Stimulated activated CD4-positive, alpha-beta T cell treated with anti-CD3 and anti-CD28 coated beads, TNF-alpha, amount 100 ng/mL, for 1 hour (primary cell): ENCODE measurements at places on chromosomes 4 and X.

DNA sequence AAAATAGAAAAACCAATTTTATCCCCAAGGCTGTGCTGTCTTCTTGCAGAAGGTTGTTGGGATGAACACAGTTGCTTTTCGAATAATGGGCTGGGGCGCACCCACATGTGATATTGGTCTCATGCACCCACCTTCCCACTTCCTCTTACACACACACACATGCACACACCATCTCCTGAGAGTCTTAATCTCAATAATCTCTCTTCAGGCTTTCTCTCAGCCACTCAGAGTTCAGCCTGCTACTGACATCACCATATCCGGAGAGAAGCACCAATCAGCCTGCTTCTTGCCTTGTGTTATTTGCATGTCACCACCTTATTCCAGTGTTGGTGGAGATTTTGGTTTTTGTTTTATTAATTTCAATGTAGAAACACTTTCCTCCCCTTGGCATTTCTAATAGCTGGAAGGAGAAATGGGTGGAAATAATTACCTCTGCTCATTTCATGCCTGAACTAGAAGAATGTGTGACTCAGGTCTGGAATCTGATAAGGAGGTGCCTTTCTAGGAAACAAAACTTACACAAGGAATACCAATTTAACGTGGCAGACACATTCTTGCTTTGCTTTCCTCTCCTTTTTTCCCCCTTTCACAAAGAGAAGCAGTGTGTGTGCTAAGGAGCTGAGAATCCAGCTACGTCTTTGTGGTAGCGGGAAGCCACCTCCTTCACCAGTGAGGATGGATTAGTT lies 400.2 kb downstream of the MID1IP1 start:
- DNase-seq = no peak

DNA sequence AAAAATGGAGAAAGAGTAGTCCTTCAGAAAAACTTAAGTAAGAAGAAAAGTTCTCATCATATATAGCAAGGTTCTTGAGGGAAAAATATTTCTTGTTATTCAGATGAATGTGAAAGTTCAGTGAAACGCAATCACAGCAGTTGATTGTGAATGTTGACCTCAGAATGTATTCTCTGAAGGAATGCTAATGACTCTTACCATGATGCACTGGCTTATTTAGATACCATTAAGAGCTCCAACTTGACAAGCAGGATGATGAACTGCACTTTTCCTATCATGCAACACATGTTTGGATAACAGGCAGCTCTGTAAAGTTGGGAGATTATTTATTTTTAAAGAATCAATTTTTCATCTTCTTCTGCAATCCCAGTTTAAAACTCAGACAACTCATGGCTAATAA lies 115.5 kb upstream of the MYOZ2 start:
- no peak for DNase-seq

GRCh38 chrX:110732266-110732665 lies 63.4 kb downstream of the CHRDL1 start:
- no peak for DNase-seq

- no peak for DNase-seq
Observed at GRCh38 chr4:186400676-186401075, 134.7 kb downstream of the F11 start.

DNA sequence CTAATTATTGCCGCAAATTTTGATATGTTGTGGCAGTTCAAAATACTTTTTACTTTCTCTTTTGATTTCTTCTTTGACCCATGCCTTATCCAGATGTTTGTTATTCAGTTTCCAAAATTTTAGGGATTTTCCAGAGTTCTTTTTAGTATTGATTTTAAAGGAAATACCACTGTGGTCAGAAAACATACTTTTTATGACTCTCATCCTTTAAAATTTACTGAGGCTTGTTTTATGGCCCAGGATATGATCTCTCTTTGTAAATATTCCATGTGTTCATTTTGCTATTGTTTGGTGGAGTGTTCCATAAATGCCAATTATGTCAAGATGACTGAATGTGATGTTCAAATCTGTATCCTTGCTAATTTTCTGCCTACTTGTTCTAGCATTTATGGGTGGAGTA lies 272.3 kb upstream of the DIPK2B start:
- no peak for DNase-seq

DNA sequence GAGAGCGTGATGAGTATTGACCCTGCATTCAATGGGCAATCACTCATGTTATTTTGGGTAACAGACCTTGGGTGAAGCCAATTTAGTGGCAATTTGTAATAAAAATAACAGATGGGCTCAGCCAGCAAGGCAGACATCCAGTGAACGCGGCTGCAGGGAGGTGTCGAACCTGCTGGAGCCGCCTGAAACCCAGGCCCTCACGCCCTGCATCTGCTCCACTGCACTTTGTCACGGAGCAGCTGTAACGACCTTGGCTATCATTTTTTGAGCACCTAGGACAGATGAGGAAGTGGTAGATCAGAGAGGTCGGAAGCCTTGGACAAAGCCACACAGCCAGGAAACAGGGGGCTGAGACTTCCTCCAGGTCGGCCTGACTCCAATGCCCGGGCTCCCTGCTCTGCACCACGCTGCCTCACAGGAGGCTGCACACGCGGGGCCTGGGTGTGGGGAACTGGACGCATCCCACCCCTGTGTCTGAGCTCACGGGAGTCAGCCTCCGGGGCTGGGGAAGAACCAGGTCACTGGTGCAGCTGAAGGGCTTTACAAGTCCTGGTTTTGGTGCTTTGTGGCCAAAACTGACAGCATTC lies 19.4 kb downstream of the HMX1 start:
- DNase-seq = no peak

GRCh38 chrX:41705680-41706374 lies 17.1 kb downstream of the GPR34 start:
- DNase-seq = no peak

DNA sequence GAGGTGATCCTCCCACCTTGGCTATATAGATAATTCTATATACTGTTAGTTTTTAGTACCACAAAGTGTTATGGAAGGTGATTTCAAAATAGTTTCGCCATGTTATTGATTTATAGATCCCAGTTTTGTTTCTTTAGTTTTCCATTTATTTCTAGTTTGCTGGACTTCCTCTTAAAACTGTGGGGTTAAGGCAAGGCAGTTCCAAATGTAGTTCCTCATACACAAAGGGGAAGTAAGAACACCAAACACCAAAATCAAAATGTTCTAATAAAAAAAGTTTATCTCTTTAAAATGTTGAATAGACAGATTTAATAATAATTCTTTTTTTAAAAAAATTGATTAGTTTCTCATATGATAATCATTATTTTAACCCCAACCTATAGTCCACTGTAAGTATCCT lies 6.8 kb upstream of the CISD2 start:
- no peak for DNase-seq

DNA sequence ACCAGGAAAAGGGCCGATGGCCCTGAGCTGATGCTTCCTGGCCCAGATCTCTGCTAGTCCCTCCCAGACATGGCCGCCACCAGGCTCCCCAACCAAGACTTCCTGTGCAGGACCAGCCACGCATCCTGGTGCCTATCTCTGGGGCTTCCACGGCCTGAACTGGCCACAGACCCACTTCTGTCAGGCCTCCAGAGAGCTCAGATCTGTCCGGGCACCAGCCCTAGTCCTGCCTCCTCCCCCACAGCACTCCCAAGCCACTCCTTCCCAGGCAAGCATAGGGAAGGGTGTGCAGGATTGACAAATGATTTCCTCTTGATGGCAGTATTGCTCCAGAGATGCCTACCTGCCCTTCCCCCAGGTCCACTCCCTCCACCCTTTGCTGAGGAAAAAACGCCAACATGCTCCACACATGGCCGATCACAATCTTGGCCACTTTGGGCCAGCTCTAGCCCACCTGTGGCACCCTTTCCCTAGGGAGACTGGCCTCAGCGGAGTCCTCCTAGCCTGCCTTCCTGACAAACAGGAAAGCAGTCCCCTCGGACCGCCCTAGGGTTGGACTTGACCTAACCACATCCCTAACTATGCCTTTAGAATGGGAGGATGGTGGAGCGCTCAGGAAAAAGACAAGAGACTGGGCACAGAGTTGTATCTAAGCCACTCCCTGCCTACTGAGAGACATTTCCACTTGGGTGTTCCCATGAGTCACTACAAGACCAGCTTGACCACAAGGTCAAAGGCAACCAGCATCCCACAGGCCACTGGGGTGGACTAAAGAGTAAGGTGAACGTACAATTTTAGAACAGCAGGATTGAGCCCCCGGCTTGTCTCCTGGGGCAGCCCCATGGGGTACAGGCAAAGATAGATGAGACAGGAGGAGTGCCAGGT lies 277.5 kb upstream of the AGTR2 start:
- DNase-seq = no peak

GRCh38 chr4:138301536-138301935 lies 59.4 kb upstream of the SLC7A11 start:
- no peak for DNase-seq

DNA sequence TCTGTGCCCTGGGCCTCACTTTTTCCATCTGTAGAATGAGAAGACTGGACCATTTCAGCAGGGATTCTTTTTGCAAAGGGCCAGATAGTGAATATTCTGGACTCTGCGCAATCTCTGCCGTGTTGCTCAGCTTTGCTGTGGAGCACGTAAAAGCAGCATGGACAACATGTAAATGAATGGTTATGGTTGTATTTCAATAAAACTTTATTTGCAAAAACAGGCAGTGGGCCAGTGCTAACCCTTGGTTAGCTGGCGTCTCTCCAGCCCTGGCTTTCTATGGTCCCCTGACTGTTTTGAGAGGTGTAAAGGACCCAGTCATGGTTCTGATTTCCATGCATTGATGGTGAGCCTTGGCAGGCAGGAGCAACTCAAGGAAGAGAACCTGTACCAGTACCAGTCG lies 18.7 kb downstream of the WFS1 start:
- DNase-seq = no peak

GRCh38 chr4:77959566-77960338 lies 97.1 kb downstream of the MRPL1 start:
- DNase-seq = no peak

- DNase-seq = no peak
Observed at GRCh38 chrX:137566746-137567679, 1.1 kb downstream of the ZIC3 start.

GRCh38 chrX:13763489-13763888 lies 28.9 kb downstream of the OFD1 start:
- no peak for DNase-seq

DNA sequence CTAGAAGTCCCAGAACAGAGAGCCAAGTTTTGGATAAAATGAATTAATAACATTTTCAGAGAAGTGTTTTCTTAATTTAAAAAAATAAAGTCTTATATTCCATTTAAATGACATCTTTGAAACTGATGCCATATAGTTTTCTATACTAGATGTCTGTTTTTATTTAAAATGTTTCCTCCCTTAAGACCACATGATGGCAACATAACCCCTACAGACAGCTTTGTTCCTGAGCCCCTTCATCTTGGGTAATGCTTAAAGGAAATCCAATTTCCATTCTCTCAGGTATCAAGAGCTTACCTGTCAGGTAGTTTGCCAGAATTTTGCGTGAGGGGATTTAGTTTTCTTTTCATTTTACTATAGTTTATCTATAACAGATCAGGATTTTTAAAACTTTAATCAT lies 181.4 kb upstream of the UGT8 start:
- no peak for DNase-seq

DNA sequence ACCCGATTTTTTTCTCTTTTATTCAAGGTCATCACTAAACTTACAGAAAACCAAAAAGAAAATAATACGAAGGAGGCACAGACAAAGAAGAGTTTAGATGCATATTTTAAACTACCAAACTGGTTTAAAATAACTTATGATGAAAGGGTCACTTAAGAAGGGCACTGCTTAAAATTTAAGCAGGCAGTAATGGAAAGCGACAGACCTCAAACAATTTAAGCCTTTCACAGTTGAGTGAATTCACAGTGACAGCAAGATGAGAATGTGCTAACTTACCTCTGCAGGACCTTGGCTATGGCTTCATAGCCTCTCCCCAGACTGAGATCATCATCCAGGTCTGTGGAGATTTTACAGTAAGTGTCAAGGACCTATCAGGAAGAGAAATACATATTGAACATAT lies 112.1 kb downstream of the TTC29 start:
- DNase-seq = no peak

- no peak for DNase-seq
Observed at GRCh38 chrX:130267956-130268448, 697 bp downstream of the ZNF280C start.

GRCh38 chrX:15567267-15567666 lies 33.5 kb downstream of the ACE2 start:
- DNase-seq = no peak

DNA sequence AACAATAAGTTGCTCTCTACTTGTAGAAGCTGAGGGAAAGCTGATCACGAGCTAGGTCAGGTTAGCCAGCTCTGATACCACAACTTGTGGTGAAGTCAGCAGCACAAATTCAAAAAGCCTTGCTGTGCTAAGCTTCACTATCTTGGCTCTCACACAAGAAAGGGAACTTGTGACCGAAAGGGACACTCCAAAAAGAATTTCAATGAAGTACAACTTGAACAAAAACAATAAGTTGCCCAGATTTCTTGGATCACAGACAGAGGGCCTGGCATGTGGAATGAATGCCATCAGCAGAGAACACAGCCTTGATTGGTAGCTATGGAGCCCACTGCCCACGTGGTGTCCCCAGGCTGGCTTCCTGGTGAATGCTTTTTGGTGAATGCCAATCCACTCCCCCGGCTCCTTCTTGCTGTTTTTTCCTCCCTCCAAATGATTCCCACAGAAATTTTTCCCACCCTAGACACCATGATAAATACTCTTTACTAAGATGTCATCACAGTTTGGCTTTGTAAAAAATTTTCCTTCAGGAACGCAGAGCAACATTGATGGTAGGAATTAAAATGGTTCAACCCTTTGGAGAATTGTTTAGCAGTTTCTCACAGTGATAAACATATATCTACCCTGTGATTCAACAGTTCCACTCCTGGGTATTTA lies 82.6 kb downstream of the ANXA3 start:
- no peak for DNase-seq
